ENCODE measurements at places on chromosomes 5 and 9.

GRCh38 chr5:143435210-143435657 is 31.7 kb upstream of the NR3C1 start:
- peak; percentile 9 for DNase-seq

GRCh38 chr5:29662876-29663275 is 1530.6 kb upstream of the CDH6 start:
- DNase-seq, result no peak

- no peak for DNase-seq
These were observed 51.0 kb upstream of the FGF10 start for GRCh38 chr5:44440186-44440585.

GRCh38 chr9:112711050-112711689 is 6.7 kb downstream of the INIP start:
- DNase-seq, result no peak

DNA sequence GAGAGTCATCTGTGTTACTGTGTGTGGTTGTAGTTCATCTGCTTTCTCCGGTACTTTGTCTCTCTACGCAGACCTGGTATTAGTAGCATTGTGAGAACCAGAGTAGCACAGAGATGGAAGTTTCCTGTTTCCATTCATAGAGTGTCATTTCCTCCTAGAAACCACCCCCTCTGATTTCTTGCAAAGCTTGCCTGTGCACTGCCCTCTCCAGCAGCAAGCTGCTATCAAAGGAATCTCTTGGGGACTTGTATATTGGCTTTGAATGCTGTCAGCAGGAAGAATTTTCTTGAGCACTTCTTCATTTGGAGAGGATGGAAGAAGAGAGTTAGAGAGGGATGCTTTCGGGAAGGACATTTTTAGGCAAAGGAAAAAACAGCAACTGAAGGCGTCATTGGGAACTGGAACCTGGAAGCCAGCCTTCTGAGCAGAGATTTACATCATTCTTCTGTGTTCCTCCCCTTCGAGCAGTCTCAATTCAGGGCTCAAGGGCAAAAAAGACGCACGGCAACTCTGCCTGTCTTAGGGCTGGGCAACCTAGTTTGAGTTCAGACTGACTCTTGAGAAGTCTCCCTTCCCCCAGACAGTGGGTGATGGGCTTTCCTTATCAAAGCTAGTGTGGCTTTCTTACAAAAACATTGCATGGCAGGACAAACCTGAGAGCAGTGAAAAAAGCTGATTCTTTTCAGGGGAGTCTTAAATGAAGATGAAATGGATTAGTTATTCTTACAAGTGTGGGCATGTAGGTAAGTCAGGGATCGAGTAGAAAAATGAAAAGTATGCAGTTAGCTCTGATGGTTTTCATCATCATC is 226.3 kb downstream of the AOPEP start:
- DNase-seq, result no peak

DNA sequence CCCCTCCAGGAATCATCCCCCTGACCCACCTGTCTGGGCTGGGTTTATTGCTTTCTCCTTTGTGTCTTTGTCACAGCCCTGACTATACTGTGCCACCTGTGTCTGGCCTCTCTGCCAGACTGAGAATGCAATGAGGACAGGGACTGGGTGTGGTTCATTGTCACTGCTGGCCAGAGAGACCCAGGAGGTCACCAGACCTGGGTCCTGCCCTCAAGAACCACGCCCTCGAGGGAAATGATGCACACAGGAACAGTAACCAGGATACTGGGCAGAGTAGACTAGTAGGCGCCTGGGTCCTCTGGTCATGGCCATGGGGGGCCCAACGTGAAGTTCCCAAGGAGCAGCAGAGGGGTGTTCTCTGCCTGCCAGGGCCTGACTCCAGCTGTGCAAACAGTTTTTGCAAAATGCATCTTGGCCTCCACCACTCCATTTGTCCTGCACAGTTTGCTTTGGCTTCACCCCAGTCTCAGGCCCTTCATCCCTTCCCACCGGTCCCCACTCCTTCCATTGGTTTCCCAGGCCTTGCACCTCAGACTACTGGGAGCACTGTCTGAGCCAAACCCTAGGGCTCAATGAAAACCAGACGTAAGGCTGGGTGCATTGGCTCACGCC is 17.8 kb downstream of the RGS3 start:
- no peak for DNase-seq

DNA sequence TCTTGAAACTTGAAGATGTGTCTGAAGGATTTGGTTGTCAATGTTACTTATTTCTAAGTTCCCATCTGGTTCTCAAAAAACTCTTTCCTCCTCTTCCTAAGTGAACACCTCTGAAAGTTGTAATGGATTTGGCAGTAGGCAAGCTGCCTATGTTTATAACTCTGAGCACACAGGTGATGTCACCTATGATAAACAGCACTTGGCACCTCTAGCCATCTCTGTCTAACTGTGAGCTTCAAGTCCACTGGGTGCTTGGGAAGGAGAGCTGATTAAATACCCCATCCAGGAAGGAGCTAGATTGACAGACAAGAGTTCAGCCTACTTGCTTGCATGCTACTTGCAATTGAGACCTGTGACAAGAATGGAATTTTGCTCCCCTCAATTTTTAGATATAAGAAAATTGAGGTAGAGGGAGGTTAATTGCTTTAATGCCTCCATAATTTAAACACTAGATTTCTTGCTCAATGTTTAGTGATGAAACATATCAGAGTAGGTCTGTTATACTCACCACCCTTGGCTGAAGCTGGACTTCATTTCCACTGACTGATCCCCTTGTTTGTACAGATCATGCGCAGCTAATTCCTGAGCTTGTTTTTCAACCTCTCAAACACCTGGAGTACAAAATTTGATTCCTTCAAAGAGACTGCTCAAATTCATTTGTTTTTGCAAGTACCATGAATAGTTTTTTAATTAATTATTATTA is 49.9 kb downstream of the PDE4D start:
- no peak for DNase-seq

DNA sequence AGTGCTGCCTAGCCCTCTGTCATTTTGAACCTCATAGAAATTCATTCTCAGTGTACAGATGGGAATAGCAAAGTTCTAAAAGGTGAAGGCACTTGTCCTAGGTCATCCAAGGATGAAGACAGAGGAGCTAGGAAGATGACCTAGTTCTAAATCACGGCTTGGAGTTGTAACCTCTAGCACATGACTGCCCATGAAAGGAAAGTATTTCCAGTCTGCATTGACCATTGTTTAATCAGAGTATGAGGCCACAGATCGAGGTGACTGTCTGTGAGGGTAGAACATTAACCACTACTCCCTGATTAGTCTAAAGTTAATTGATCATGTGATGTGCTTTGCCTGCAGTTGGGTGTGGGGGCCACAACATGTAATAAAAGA is 674 bp upstream of the TNFSF15 start:
- no peak for DNase-seq

- no peak for DNase-seq
These were observed 9.4 kb downstream of the SLC22A4 start for GRCh38 chr5:132303589-132303988.
